ENCODE measurements at places on chromosomes 5 and 9. TPM values are rescaled to one million over a fixed set of nuclear protein-coding genes. Genes with fewer than 3 reads are reported as not detected.
A peak's percentile ranks its signal among the peaks of the same experiment; 100 is the strongest.

GRCh38 chr9:72554221-72554641, 32.8 kb downstream of the TMC1 start:
- no peak overlapping the region for H3K27ac ChIP-seq
- no peak overlapping the region for H3K4me3 ChIP-seq
- no peaks in the 10 kb centered on the region for H3K4me1 ChIP-seq
- H3K36me3 ChIP-seq: no peaks in the 10 kb centered on the region

DNA sequence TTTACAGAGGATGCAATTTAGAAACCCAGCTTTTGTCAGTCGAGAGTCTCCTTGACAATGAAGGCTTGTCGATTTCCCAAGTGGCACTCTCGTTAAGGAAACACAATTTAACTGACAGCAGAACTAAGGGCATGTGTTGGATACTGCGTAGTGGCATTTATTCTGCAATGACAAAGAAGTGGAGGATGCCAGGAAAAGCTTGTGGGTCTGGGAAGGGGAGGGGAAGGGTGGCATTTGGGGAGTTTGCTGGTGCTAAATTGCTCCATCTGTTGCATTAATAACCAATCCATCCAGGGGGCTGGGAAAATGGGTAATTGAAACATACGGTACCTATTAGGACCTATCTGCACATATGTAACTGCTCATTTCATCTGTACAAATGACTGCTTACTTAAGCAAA, 190.6 kb downstream of the NSG2 start:
- no peak overlapping the region for H3K27ac ChIP-seq
- no peaks in the 10 kb centered on the region for H3K27me3 ChIP-seq
- no peak overlapping the region for H3K4me3 ChIP-seq
- H3K36me3 ChIP-seq: no peaks in the 10 kb centered on the region
- DNase-seq: no peak
- no peaks in the 10 kb centered on the region for H3K4me1 ChIP-seq

The SPATA31C1 gene
- not detected for total RNA-seq

DNA sequence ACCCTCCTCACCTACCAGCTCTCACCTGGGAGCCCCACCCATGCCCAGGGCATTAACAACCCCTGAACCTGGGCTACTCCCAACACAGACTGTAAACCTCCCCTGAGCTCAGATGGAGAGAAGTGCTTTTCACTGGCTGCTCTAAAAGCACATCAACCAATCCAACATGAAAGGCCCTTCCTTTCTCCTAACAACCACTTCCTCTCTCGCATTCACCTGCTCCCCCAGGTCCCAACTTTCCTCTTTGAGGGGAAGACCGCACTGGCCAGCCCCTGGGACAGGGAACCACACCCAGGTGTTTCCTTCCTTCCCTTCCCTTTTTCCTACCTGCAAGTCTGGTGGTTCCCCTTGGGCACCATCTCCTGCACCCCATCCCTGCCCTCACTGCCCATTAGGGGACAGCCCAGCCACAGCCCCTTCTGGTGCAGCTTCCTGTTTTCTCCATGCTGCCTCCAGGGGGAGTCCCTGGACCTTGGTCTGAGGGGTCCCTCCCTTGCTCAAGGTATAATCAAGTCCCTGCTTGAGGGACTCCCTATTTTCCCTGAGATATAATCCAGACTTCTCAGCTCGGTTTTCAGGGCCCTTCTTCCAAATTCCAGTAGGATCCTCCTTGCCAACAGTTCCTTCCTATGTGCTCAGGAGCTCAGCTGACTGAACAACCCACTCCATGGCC, 30.5 kb upstream of the DAB2IP start:
- H3K27me3 ChIP-seq: no peaks in the 10 kb centered on the region
- H3K4me1 ChIP-seq: no peaks in the 10 kb centered on the region
- peak; percentile 70 for DNase-seq
- no peaks in the 10 kb centered on the region for H3K36me3 ChIP-seq
- H3K4me3 ChIP-seq: no peak overlapping the region

The FAM163B gene
- not detected for total RNA-seq

GRCh38 chr5:129245489-129245888, 150.9 kb downstream of the ISOC1 start:
- H3K4me1 ChIP-seq: no peaks in the 10 kb centered on the region
- H3K36me3 ChIP-seq: no peaks in the 10 kb centered on the region
- no peak overlapping the region for H3K27ac ChIP-seq

The LCN2 gene
- not detected for total RNA-seq

GRCh38 chr9:135056541-135056940, 30.9 kb upstream of the OLFM1 start:
- H3K36me3 ChIP-seq: no peaks in the 10 kb centered on the region
- H3K4me1 ChIP-seq: no peaks in the 10 kb centered on the region
- no peak overlapping the region for H3K4me3 ChIP-seq
- no peaks in the 10 kb centered on the region for H3K27me3 ChIP-seq

The ITK gene
- 1.3 TPM for total RNA-seq

DNA sequence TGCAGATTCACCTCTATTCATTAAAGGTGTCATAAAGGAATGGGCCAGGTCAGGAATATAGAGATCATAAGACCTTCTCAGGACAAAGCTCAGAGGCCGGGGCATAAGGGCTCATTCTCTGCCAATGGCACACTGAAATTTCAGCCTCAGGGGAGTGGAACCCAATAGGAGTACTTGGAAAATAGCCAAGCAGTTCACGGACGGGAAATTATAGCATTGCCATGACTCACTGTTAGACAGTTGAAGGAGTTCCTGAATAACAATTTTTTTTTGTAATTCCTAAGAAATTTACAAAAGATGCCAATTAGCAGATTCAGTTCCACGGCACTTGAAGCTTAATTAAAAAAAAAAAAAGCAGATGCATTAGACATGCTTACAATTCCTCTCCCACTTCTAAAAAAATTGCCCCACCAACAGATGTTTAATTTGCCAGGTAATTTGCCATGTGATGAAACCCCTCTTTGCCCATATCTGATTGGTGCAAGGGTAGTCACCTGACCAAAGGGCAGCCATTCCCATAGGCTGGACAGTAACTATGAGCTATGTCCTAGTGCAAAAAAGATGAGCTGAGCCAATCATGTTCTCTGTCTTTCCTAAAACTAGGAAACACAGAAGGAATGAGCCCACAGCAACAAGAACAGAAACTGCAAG, 58.6 kb downstream of the PTCD2 start:
- H3K4me3 ChIP-seq: no peak overlapping the region
- H3K27me3 ChIP-seq: no peaks in the 10 kb centered on the region
- no peak for DNase-seq
- H3K36me3 ChIP-seq: no peaks in the 10 kb centered on the region
- H3K27ac ChIP-seq: no peak overlapping the region

The TMC1 gene
- not detected for total RNA-seq

DNA sequence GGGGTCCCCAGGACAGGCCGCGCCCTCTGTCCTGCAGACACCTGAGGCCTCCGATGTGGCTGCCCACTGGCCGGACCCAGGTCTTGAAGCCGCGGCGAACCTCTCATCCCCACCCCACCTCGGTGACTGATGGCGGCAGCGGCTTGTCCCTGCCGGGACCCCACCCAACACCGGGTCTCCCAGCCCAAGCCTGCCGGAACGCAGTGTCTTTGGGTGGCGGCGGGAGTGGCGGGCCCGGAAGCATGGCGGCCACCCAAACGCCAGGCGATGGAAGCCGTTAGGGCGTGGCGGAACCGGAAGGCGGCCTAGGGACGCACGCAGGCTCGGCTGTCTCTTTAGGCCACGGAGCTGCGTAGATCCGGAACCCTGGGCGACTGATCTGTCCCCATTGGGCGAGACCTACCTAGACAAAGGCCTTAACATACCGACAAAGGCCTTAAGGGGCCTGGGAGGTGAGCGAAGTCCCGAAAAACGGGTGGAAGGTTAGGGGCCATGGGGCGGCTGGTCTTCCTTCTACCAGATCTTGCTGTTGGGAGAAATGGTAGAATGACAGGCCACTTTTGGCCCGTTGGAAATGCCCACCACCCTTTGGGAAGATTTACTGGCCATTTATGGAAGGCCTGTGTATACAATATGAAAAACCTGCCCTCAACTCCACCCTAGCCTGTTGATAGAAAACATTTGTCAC, 94.6 kb upstream of the SMC2 start:
- no peak overlapping the region for H3K4me3 ChIP-seq
- no peaks in the 10 kb centered on the region for H3K4me1 ChIP-seq
- DNase-seq: no peak

The DMRT2 gene
- not detected for total RNA-seq

The GHR gene
- not detected for total RNA-seq

GRCh38 chr5:16557477-16557876, 59.3 kb downstream of the RETREG1 start:
- DNase-seq: no peak
- H3K27me3 ChIP-seq: no peaks in the 10 kb centered on the region
- no peak overlapping the region for H3K4me3 ChIP-seq
- no peaks in the 10 kb centered on the region for H3K36me3 ChIP-seq
- no peak overlapping the region for H3K27ac ChIP-seq
- no peaks in the 10 kb centered on the region for H3K4me1 ChIP-seq

GRCh38 chr5:179342577-179342976, 2.7 kb downstream of the ADAMTS2 start:
- no peak overlapping the region for H3K27ac ChIP-seq
- H3K4me1 ChIP-seq: no peaks in the 10 kb centered on the region
- DNase-seq: no peak
- no peaks in the 10 kb centered on the region for H3K27me3 ChIP-seq
- no peaks in the 10 kb centered on the region for H3K36me3 ChIP-seq
- no peak overlapping the region for H3K4me3 ChIP-seq
